ENCODE measurements at places on chromosomes 2 and 18.
A peak's percentile ranks its signal among the peaks of the same experiment; 100 is the strongest.

GRCh38 chr18:58953627-58954026 is 89.0 kb downstream of the ZNF532 start:
- no peak for DNase-seq

GRCh38 chr2:128488434-128488833 is 169.8 kb upstream of the HS6ST1 start:
- no peak for DNase-seq

DNA sequence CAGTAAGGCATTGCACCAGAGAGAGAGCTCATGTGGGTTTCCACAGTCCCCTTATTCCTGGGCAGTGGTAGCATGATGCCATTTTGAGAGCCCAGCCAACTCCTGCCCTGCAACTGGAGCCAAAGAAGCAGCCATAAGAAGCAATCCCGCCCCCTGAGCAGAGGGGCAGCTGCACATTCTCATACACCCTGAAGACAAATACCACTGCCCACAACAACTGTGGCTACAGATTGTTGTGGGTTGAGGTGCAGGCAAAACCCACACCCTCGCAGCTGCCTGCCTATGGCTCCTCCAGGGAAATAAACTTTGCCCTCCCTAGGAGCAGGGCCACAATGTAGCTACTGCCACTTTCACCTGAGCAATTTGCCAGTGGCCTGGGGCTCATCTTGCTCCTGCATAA is 219.4 kb upstream of the NRXN1 start:
- no peak for DNase-seq

GRCh38 chr2:63050334-63051041 is at the start of gene OTX1:
TSS of gene OTX1 (plus strand) at chr2:63050830. CDS start at chr2:63052991, 2,161 bp downstream.
- DNase-seq = no peak

DNA sequence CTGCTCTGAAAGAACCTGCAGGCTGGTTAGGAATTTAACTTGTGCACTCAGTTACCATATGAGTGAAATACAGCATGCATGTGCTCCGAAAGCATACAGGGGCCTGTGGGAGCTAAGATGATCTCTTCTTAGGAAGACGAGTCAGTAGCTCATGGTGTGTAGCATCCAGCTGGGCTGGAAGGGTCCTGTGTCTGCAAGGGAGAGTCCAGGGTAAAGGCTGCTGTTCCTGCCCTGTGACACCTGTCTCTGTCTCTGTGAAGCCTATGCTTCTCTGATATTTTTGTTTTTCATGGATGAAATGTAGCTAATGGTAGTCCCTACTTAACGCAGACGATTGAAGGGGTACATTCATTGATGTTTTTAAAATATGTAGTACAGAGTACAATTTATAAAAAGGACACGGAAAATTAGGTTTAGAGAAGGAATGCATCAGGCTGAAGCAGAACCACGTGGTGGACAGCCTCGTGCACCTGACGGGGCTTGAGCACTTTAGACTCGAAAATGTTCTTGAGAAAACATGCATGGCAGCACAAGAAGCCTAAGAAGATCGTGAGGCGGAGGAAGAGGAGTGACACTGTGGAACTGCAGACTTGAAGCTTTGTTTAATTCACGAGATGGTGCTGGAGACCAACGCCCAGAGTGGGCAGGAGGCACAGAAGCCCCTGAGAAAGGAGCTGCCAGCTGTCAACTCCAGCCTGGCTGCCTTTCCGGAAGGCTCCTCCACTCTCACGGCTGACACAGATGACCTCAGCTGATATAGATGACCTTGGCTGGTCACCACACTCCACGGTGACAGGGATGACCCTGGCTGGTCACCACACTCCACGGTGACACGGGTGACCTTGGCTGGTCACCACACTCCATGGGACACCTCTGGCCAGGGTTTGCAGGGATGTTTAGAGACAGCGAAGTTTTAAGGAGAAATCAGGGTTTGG is 110.6 kb downstream of the TMEM18 start:
- DNase-seq = no peak

- DNase-seq = no peak
These were observed 414.8 kb downstream of the DPP10 start for GRCh38 chr2:114857196-114857595.

- DNase-seq = no peak
These were observed 1.4 kb upstream of the CTNNA2 start for GRCh38 chr2:79511320-79511951.

DNA sequence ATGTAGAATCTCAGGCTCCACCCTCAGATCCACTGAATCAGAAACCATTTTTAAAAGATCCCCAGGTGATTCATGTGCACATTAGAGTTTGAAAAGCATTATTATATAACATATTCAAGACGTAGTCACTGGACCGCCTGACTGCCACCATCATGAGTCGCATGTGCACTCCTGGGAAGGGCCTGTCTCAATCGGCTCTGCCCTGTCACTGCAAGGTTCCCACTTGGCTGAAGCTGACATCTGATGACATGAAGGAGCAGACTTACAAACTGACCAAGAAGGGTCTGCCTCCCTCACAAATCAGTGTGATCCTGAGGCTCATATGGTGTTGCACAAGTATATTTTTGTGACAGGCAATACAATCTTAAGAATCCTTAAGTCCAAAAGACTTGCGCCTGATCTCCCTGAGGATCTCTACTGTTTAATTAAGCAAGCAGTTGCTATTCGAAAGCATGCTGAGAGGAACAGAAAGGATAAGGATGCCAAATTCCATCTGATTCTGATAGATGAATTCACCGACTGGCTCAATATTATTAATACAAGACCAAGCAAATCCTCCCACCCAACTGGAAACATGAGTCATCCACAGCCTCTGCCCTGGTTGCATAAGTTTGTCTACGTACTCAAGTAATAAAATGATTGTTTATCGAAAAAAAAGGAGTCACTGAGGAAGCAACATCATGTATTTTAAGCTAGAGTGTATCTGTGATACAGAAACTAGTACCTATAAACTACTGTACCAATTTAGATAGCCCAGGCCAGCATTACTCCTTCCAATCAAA is 26.2 kb downstream of the ATAD2B start:
- DNase-seq = no peak

DNA sequence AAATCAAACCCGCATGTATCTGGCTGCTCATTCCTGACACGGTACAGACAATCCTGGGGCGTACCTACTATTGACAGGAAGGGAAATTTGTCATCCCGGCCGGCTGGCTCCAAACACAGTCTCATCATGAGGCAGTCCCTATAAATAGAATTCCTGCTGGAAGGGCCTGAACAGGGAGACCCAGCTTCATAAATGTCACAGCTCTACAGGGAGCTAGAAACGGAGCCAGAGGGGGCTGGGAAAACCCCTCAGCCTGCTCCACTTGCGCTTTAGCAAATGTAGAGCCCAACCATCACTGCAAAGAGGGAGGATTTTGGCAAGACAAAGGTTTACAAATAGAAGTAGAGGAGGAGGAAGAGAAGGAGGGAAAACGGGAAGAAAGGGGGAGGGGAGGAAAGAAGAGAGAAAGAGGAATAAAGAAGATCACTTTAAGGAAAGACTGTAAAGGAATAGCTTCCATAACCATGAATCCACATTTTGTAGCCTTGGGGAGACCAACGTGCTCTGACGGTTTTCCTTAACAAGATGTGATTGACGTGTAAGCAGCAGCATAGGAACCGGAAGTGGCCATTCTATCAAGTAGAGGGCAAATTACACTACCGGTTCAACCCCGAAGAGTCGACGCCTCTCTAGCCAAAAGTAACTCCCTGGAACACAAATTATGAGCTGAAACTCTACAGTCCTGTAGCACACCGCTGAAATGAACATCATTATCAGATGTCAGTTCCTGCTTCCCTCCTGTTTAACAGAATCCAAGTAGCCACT is 56.8 kb upstream of the TTN start:
- peak; percentile 18 for DNase-seq

- no peak for DNase-seq
These were observed 120.7 kb upstream of the RIOK3 start for GRCh38 chr18:23332356-23332755.
